ENCODE measurements at places on chromosomes 16 and 17.

GRCh38 chr17:69450131-69450530 lies 35.6 kb downstream of the MAP2K6 start:
- DNase-seq, result no peak

- no peak for DNase-seq
Observed at GRCh38 chr17:77227461-77228240, 86.9 kb downstream of the SEC14L1 start.

- DNase-seq, result no peak
Observed at GRCh38 chr17:64236827-64237403, 26.1 kb downstream of the TEX2 start.

GRCh38 chr17:39772415-39772814 lies 34.7 kb downstream of the GRB7 start:
- no peak for DNase-seq

GRCh38 chr17:50466371-50467113 lies 2.1 kb downstream of the CHAD start:
- DNase-seq, result no peak

DNA sequence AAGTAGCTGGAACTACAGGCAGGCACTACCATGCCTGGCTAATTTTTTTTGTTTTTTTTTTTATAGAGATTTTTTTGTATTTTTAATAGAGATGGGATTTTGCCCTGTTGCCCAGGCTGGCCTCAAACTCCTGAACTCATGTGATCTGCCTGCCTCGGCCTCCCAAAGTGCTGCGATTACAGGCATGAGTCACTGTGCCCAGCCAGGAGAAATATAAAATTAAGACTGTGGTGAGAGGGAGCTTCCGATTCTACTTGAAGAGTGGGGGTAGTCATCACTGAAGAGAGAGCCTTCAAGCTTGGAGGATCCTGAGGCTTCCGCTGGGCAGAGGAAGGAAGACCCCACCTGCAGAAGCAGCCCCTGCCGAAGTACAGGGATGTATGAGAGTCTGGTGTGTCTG lies 34.4 kb upstream of the RGS9 start:
- no peak for DNase-seq

- no peak for DNase-seq
Observed at GRCh38 chr16:85810742-85811115, 11.2 kb downstream of the COX4I1 start.

GRCh38 chr16:51431517-51432241 lies 280.6 kb upstream of the SALL1 start:
- DNase-seq, result no peak

GRCh38 chr17:29574732-29575510 lies 6.4 kb downstream of the TP53I13 start:
- DNase-seq, result no peak

- DNase-seq, result no peak
Observed at GRCh38 chr16:67461600-67462278, 19.2 kb downstream of the ATP6V0D1 start.

- peak; percentile 36 for DNase-seq
Observed at GRCh38 chr16:16861546-16861945, 482.6 kb downstream of the NPIPA7 start.

- peak; percentile 39 for DNase-seq
Observed at GRCh38 chr16:17368951-17369350, 101.8 kb downstream of the XYLT1 start.
